ENCODE measurements at places on chromosomes 11 and 22.

GRCh38 chr11:76783896-76784813, 999 bp downstream of the TSKU start:
- DNase-seq, result peak; percentile 70

DNA sequence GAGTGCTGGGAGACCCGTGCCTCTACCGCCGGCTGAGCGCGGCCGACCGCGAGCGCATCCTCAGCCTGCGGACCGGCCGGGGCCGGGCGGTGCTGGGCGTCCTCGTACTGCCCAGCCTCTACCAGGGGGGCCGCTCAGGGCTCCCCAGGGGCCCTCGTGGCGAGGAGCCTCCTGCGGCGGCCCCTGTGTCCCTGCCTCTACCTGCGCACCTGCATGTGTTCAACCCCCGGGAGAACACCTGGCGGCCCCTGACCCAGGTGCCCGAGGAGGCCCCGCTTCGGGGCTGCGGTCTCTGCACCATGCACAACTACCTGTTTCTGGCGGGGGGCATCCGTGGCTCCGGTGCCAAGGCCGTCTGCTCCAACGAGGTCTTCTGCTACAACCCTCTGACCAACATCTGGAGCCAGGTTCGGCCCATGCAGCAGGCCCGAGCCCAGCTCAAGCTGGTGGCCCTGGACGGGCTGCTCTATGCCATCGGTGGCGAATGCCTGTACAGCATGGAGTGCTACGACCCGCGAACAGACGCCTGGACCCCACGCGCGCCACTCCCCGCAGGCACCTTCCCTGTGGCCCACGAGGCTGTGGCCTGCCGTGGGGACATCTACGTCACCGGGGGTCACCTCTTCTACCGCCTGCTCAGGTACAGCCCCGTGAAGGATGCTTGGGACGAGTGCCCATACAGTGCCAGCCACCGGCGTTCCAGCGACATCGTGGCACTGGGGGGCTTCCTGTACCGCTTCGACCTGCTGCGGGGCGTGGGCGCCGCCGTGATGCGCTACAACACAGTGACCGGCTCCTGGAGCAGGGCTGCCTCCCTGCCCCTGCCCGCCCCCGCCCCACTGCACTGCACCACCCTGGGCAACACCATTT, 3.5 kb downstream of the KLHDC7B start:
- no peak for DNase-seq

- DNase-seq, result no peak
Observed at GRCh38 chr11:95230810-95231126, 234 bp downstream of the SESN3 start.

DNA sequence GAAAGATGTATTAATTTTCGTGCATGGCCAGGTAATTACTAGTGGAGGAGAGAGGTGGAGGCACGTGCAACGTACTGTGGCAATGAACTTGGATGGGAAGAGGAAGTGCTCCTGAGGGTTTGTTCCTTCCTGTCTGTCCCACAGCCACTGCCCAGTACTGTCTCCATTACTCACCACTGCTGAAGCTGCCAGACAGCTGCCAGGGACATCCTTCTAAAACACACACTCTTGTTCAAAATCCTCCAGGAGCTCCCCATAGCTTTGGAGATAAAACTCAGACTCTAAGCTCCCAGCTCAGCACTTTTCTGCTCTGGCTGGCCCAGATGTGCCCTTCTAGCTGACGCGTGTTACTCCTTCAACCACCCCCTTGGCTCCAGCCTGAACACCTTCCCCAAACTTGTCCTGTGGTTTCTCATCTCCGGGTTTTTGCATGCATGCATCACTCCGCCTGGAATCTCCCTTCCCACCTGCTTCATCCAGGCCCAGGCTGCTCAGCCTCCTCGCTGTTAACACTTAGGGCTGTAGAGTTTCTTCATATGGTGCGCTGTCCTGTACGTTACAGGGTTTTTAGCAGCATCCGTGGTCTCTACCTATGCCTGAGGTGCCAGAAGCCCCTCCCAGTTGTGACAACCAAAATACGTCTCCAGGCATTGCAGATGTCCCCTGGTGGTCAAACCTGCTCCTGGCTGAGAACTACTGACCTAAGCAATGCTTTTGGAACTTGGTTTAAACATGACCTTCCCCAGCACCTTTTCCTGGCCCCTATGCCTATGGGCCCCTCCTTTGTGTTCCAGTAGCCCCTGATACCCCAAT, 69.5 kb downstream of the C11orf91 start:
- no peak for DNase-seq

DNA sequence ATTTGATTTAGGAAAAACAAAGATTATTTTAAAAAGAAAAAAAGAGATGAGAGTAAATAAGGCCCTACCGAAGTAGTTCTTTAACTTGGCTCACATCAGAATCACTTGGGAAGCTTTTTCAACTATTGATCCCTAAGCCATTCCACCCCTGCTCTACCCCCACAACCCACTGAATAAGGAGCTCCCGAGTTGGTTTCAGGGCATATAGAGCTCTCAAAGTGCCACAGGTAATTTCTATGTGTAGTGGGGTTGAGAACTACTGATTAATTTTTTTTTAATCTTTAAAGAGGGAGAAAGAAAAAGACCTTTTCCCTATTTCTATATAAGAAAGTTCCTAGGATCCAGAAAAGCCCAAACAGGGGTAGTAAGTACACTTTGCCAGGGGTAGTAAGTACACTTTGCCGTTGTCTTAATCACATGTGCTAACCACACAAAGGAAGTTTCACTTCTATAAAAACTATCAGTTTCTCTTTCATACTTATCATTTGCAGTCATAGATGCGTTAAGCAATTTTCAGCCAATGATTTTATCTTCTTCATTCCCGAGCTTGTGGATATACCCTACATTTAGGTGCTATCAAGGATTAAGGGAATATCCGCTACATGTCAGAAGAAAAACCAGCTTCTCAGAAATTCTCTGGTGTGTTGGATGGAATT, 108.4 kb upstream of the ZC3H12C start:
- no peak for DNase-seq

GRCh38 chr11:38824573-38824972, 2226.5 kb upstream of the RAG2 start:
- no peak for DNase-seq

- no peak for DNase-seq
Observed at GRCh38 chr22:26811647-26811992, 154.2 kb downstream of the MIAT start.

- peak; percentile 27 for DNase-seq
Observed at GRCh38 chr11:29328961-29329441, 687.8 kb downstream of the KCNA4 start.

GRCh38 chr22:20602609-20603164, 95.3 kb downstream of the MED15 start:
- no peak for DNase-seq

DNA sequence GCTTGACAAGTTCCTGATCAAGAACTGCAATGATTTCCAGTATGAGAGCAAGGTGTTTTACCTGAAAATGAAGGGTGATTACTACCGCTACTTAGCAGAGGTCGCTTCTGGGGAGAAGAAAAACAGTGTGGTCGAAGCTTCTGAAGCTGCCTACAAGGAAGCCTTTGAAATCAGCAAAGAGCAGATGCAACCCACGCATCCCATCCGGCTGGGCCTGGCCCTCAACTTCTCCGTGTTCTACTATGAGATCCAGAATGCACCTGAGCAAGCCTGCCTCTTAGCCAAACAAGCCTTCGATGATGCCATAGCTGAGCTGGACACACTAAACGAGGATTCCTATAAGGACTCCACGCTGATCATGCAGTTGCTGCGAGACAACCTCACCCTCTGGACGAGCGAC, 12.0 kb downstream of the YWHAH start:
- DNase-seq, result no peak

GRCh38 chr11:56906683-56907148, 82.0 kb upstream of the OR5AK2 start:
- no peak for DNase-seq

DNA sequence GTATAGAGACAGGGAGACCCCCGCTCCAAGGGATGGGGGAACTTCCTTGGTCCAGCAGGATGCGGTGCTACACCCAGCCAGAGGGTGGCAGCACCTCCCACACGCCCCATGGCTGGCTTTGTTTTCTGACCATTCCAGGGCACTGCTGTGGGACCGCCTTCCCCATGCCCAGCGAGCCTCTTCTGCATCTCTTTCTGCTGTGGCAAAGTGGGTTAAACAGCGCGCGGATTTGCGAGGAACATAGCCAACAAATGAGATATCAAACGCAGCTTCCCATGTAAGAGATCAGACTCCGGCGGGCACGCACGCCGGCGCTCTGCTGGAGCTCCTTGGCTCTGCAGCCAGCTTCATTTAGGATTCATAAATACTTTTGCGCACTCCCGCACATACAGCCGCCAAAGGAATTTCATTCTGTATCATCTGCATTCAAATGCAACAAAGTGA, 485.8 kb upstream of the CADM1 start:
- no peak for DNase-seq

GRCh38 chr11:60781981-60782316, 3.2 kb upstream of the MS4A10 start:
- DNase-seq, result no peak

- no peak for DNase-seq
Observed at GRCh38 chr11:56624661-56625110, 10.0 kb upstream of the OR5M1 start.

- DNase-seq, result no peak
Observed at GRCh38 chr11:57338142-57338541, at the start of gene P2RX3. P2RX3 (plus strand) TSS chr11:57338352; CDS start chr11:57338551, 199 bp downstream.

DNA sequence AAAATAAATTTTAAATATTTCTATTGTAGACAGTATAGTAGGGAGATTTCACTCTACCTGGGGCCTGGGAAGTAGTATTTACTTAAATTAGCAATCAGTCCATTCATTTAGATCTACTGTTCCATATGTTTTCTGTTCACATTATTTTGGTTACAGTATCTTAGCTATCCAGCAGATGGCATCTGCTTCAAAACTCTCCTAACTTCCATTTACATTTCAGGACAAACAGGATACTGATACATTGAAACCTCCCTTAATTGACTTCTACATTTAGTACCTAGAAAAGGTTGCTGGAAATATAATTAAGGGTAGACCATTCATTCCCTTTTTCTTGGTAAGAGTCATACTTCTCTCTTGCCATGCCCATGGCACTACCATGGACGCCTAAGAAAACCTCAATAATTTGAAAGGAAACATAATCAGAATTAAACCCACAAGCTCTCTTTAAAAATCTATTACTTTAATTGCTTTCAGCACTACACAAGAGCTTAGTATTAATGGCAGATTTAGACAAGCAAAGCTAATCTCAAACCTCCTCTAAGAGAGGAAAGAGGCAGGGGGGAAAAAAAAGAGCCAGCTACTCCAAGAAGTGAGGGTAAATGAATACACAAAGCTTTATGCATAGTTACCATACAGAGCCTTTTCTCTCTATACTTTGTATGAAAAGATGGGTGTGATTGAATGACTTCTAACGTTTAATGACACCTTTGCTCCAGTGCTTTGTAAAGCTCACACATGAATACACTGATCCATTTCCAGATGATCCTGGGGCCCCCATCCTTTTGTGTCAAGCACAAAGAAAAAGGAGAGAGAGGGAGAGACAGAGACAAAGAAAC, 131.2 kb upstream of the MTMR2 start:
- DNase-seq, result no peak

DNA sequence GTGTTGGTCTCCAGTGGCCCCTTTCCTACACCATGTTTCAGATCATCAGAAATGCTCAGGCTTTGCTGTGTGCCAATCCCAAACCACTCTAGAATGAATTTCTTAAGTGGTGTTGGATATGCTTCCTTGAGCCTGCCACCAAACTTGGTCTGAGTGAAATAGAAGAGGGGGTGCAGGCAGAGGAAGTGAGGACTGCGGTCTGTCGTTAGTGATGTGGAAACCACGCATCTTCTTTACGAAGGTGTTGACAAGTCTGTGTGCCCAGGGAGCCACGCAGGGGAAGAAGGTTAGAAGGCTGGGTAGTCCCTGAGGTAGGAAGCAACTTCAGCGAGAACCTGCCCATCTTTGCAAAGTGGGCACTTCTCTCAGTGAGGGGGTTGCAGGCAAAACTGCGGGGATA, 187.4 kb upstream of the NAV2 start:
- DNase-seq, result no peak

DNA sequence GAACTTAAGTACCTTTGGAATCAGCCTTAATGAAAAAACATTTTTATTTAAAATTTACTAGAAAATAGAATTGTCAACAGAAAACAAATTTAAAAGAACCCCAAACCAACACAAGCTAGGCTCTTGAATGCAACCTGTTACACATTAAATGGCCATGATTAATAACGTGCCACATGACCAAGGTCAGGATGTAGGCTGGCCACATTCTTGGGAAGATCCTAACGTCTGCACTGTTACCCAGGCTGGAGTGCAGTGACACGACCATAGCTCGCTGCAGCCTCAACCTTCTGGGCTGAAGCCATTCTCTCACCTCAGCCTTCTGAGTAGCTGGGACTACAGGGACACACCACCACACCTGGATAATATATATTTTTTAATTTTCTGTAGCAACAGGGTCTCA, 126.4 kb upstream of the APOA1 start:
- DNase-seq, result no peak

- no peak for DNase-seq
Observed at GRCh38 chr11:78219493-78220217, 30.9 kb downstream of the USP35 start.

DNA sequence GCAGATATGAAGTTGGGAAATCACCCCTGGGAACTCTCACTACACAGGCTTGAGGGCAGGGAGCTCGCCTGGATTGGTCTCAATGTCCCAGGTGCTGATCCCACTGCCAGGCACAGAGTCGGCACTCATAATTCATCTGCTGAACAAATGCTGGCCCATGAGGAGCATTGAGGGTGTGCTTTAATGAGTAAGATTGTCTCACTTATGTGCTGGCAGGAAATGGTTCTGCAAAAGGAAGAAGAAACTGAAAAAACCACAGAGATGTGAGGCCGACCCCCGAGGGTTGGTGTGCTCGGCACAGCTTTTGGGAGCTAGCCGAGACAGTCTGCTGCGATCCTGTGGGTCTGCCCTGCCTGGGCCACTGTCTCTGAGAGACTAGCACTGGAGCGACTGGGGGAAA, 9.4 kb downstream of the PLAAT2 start:
- DNase-seq, result no peak

DNA sequence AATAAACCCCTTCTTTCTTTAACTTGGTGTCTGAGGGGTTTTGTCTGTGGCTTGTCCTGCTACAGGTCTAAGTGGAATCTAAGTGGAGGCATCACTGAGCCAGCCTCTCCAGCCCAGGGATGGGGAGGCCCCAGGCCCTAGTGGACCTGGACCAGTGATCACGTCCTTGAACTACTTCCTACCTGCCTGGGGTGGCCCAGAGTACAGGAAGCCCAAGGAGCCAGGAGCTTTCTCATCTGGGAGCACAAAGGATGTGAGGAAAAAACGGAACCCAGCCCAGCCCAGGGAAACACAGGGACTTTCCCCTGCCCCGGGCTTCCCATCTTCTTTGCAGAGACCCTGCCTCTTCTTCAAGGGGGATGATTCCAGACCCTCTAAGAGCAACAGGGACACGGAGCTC, 3.5 kb upstream of the CD5 start:
- no peak for DNase-seq

DNA sequence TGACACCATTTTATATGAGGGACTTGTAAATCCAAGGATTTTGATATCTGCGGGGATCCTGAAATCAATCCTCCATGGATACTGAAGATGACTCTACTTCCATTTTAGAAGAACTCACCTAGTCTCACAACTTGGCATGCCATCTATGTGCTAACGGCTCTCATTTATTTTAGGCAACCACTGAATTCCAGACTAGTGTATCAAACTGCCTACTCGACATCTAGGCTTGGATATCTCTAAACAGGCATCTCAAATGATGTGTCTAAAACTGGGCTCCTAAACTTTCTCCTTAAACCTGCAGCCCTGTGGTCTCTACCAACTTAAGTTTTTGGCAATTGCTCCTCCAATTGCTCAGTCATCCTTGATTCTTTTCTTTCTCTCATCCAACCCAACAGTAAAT, 31.2 kb upstream of the CLNS1A start:
- DNase-seq, result no peak

All from renal cortex interstitium (tissue), 15 donors.